Activated CD8-positive, alpha-beta memory T cell treated with anti-CD3 and anti-CD28 coated beads for 48 hours (primary cell): ENCODE measurements at places on chromosomes 1 and 21.

DNA sequence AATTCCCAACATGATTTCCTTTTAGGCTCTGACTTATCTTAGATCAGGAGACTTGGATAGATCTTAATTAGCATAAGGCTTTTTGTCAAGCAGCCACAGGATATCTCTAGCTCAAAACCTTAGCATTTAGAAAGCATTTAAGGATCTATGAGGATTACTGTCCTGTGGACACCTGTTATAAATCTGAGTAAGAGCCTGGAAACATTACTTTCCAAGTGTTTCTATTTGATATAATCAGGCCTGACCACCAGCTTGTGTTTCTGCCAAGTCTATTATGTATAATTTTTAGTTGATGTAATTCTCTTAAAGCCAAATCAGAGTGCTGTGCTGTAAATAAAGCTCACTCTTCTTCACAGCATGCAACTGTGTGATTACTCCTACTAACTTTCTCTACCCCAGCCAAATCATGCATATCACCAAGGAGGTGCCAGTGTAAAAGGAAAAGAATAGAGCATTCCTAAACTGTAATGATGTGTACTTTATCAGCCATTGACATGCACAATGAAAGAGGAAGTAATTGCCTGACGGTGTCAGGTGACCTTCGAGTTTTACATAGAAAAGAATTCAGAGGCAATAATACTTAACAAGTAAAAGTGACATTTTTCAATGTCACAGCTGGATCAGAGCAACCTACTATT, 309.9 kb upstream of the PRMT6 start:
- no peak for DNase-seq

DNA sequence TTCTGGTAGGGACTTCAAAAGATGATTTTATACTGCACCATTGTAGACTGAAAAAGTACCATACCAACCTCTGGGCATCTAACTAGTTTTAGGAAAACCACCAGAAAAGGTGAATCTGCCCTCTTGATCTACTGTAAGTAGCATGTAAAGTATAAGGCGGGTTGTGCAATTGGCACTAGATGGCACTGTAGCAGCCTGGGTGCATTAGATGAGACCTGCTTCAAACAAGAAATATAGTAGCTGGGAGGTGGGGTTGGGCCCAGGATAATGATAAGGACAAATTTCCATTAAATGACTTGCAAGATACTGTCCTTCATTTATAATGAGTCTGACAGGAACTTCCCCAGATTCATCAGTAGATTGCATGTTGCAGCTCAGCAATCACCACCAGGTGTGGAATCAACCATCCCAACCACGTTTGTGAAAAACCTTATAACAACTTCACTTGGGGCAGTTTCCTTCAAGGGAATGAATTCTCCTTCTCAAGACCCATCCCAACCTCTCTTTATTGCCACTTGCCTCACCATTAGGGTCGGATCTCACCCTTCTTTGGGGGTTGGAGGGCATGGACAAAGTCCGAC, 37.3 kb upstream of the IL10 start:
- no peak for DNase-seq

DNA sequence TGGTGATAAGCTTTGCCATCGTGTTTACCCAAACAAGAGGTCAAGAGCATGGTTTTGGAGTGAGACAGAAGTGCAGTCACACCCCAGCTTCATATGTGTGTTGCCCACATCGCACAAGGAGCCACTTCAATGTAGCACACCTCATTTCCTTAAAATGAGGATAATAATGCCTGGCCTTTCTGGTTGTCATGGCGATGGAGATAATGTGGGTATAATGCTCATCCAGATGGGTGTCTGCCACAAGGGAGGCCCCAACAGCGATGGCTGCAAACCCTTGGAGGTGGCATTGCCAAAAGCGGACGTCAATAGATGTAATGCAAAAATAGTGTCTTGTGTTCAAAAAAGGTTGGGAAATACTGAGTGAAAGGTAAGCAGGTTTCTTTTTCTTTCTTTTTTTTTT, 83.1 kb upstream of the AJAP1 start:
- DNase-seq, result no peak

GRCh38 chr1:2518528-2518927, 7.9 kb downstream of the PANK4 start:
- no peak for DNase-seq

DNA sequence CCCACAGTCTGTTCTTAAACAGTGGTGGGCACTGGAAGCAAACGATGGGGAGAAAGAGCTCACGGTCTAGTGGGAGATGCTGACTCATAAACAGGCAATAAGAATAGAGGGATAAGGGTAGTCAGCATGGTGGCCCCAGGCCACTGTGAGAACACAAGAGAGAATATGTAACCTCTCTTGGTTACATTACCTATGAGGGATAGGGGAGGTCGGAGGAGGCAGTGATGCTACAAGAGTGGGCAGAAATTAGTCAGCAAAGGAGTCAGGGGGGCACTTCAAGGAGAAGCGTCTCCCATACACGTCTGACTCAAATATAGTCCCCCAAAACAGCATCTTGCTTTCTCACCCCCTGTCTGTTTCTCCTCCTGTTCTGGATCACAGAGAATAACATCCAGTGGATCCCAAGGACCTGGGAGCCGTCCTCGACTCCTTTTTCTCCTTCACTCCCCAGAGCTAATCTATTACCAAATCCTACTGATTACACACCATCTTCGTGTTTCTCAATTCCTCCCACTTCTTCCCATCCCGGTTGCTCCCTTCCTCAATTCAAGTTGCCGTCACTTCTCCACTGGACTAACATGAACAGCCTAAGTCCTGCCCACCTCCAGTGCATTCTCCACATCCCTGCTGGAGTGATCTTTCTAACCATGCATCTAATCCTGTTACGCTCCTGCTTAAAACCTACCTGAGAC, 2.1 kb downstream of the SLAMF8 start:
- no peak for DNase-seq

- DNase-seq, result no peak
Measured at GRCh38 chr1:8687039-8687438, 130.4 kb downstream of the RERE start.

DNA sequence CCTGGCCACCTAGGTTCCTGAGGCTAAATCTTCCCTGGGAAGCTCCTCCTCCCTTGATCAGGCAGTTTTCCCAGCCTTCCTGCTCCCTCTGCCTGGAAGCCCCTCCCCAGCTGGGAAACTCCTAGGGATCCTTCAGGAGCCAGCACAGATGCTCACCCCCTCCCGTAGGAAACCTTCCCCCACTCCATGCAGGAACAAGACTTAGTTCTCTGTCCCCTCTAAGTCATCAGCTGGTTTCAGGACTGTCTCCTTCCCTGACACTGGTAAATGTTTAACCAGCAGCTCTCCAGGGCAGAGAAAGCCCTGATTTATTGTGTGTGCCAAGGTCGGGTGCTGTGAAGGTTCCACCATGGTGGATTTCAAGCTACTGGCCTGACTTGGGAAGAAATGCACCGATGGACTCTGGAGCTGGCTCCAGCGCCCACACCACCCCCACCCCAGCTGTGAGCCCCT, 25.0 kb downstream of the TTC39A start:
- no peak for DNase-seq

DNA sequence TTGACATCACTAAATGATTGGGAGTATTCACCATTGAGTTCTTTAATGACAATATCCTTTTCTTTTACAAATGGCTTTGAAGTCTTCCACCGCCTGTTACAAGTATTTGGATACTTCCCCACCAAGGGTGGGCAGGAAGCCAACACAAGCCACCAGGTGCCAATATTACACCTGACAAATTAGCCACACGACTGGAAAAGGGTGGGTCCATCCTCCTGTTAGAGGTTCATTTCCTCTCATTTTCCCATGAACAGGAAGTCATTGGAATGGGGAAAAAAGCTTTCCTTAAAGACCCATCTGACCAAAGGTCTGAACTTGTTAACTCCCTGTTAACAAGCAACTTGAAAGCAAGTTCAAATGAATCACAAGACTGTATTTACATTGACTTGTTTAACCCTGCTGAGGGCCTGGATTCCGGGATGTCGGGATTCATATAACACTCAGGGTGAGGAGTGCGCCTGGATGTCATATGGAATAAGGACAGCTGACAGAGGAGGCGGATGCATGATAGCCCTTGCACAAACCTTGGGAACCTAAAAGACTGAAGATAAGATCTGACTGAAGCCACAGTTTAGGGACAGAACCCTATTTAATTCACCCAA, 40.5 kb upstream of the PROX1 start:
- DNase-seq, result no peak

DNA sequence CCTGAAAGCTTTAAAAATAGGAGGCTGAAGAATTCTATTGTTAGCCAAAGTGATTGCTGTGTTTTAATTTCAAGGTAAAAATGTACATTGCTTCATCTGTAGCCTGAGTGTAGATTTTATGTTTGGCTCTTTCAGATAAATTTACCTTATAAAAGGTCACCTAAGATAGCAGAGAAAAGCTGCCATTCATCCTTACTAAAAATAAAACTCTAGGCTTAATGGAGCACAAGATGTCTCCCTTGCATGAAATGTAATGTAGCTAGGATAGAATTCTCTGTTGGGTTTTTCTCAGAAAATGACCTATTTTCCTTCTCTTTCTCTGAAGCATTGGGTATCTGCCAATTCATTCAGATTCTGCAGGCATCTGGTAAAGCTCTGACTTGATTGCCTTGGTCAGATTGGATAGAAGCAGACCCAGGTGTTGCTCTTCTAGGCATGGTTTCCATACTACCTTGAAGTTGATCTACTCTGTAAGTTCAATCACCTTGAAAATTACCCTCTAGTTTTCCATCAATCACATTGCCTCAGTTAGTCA, 176.6 kb upstream of the GORAB start:
- no peak for DNase-seq

DNA sequence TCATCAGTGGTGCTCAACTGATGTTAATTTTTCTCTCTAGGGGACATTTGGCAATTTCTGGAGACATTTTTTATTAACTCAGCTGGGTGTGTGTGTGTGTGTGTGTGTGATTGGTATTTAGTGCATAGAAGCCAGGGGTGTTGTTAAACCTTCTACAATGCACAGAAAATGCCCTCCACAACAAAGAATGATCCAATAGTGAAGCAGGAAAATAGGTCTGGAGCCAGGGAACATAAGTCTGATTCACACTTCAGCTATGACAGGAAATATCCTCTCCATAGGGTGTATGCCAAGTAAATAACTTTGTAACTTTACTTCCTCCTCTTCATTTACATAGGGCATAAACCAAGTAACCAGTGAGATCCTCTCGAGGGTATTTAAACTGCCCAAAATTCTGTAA, 25.1 kb upstream of the TMEM61 start:
- no peak for DNase-seq

DNA sequence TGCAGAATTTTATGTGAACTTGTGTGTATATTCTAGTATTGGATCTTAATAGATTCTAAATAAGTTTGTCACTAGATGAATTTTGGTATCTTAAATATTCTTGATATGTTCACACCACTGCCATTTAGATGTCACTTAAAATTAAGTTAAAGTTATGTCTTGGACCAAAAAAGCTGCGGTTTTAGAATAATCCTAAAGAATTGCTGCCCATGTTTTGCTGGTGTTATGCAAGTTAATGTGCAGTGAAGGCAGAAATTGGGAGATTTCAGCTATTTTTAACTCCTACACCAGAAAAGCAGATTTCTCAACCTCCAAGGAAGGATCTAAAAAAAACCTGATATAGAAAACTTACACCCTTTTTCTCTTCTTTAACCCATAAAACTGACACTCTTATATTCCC, 757 bp downstream of the ACADM start:
- DNase-seq, result no peak

GRCh38 chr1:190688096-190688495, 210.4 kb upstream of the BRINP3 start:
- DNase-seq, result no peak

DNA sequence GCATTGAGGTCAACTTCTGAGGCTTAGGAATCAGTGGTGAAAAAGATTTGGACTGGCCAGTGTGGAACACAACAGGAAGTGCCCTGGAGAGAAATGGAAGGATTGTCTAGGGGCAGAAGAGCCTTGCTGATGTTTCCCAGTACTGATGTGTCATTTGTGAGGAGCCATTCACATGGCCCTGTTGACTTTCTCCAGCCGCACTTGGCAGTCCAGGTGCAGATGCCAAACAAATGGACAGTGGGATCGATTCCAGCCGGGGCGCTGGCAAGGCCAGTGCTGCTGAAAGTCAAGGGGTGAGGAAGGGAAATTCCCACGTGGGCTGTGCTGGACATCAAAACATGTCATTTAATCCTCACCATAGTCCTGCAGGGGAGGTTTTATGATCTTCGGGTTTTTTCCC, 4.9 kb upstream of the TRIM63 start:
- DNase-seq, result no peak

DNA sequence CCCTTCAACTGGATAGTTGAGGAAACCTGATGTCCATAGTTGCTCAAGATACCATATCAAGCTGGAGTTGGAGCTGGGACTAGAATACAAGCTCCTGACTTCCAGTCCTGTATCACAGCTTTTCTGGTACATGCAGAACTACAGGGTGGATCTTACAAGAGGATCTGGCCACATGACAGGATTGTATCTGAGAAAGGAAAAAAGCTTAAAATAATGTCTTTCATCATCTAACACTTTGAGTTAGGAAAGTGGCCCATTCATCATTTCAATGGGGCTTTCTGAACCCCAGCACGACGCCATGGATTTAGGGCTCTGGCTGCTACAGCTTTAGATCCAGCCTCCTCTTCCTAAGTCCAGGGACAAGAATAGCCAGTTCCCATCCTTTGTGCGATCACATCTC, 46.9 kb downstream of the RASSF5 start:
- no peak for DNase-seq

- DNase-seq, result no peak
Measured at GRCh38 chr1:235990330-235990795, 74.5 kb downstream of the NID1 start.

DNA sequence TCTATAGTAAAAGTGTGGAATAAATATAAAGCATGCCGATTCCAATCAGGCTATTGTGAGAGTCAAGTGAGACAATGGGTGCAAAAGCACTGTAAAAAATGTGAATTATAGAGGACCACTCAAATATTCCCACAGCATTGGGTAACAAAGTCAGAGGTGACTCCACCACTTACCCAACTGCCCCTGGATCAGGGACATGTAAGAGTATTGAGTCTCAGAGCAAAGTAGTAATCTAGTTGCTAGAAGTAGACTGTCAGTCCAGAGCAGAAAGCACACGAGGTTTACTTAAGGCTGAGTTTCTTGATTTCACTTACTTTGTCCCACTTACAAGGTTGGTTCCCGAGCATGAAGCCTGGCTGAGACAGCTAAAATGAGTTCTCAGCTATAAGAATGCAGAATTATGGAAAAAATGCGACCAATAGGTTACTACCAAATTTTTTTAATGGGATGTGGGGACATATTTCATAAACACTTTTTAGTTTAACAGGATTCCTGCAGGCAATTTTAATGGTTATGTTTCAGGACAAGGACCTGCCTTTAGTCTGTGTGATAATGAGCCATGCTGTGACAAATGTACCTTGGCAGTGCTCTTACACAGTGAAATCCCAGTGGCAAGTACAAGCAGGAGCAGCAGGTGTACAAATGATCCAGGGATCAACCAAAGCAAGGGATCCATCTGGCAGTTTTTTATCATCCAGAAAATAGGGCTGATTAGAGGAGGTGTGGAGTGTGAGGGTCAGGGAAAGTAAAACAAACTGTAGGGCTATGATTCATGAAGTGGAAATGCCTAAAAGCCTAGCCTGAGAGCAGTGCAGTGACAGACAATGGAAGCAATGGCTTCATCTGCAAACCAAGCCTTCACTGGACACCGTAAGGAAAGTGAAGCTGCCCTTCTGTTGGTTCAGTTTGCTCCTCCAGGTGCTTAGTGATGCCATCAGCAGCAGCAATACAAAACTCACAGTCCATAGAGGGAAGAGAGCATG, 156.2 kb upstream of the SPAG17 start:
- no peak for DNase-seq

GRCh38 chr1:9080705-9081291, 11.4 kb upstream of the SLC2A5 start:
- DNase-seq, result no peak

- DNase-seq, result peak; percentile 7
Measured at GRCh38 chr1:199089393-199090122, 450.7 kb downstream of the PTPRC start.
